ENCODE measurements at places on chromosomes 5 and 9.

DNA sequence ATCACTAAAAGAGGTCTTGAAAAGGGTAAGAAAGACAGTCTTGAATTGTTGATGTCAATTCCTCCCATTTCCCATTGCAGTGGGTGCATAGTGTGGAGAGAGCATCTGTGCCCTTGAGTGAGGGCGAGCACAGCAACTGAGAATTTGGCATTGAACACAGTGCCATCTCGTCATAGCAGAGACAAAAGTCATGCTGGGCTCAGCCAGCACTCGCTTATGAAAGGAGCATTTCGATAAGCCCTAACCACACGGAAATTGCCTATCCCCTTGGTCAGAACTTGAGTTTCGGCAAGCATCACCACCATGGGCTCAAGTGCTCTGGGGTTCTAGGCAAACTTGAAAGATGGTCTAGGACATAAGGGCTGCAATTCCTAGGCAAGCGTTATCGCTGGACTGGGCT is 712.8 kb upstream of the CDH10 start:
- no peak for DNase-seq

DNA sequence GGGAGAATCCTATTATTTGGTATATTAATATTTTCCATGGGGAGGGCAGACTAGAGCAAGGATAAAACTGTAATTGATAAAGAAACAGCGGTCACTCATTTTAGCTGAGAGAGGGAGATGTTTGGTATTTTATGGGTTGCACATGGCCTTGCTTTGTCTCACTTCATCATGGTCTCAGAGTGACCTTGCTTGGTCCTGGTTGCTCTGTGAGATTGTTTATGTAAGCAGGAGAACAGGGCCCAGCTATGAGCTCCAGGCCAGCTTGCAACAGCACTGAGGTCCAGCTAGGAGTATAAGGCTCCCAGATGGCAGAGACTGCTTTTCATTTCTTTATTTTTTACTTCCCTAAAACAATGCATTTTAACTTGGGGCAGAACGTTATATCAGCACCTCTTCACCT is 50.7 kb downstream of the ZNF622 start:
- DNase-seq = no peak

GRCh38 chr5:95967236-95967635 is 5.6 kb upstream of the ELL2 start:
- no peak for DNase-seq

DNA sequence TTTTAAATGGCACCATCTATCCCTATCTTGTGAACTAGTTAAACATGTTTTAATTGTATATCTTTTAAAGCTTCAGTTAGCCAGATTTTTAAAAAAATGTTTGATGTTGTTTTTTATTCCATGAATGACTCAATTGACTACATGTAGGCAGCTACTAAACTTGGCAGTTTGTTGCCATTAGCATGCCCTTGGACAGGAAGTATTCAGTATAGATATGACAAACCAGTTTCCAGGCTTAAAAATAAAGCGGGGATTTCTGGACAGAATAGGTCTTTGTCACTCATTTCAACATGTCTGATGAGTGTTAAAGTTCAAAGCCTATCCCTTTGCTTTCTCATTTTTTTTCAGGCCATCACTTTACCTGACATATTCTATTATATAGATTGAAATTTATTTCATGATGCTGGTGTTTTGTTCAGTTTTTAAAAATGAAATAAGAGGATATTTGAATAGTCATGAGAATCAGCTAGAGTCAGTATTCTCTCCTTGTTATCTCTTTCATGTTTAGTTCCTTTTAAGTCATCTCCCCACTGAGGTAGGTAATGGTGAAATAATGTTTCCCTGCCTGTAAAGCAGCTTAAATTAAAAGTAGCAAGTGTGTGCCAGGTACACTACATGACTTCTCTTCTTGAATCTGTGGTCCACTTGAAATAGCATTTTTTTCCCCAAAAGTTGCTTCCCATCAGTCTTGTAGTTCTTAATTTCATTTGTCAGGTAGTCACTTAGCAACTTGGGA is 11.9 kb downstream of the TNFAIP8 start:
- DNase-seq = peak; percentile 65

DNA sequence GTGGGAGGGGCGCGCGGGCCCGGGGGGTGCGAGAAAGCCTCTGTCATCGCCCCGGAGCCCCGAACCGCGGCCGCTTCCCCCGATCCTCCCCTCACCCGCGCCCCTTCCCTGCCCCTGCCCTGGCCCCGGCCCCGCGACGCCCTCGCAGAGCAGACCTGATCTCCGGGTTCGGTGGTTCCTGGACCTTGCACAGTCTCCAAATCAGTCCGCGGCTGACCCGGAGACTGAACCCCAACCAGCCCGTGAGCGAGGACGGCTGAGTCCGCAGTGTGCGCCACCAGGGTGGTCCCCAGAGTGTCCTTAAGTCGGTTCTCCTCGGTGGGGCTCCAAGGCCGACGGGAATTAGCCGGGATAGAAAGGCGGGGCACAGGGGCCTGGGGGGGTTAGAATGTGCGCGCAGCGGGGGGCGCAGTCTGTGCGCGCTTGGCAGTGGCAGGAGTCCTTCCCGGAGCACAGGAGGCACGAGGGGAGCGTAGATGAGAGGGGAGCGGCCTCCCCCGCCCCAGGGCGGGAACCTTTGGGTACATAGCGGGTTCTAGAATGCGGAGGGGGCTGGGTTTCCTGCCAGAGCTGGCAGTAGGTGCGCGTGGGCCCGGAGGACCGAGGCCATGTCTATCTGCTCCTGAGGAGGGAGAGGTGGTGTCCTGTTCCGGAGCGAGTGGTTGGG is 779 bp downstream of the PKN3 start:
- no peak for DNase-seq

- DNase-seq = no peak
Measured at GRCh38 chr9:118928722-118929121, 440.5 kb downstream of the BRINP1 start.

- DNase-seq = no peak
Measured at GRCh38 chr5:57468481-57469163, 14.0 kb downstream of the ACTBL2 start.

DNA sequence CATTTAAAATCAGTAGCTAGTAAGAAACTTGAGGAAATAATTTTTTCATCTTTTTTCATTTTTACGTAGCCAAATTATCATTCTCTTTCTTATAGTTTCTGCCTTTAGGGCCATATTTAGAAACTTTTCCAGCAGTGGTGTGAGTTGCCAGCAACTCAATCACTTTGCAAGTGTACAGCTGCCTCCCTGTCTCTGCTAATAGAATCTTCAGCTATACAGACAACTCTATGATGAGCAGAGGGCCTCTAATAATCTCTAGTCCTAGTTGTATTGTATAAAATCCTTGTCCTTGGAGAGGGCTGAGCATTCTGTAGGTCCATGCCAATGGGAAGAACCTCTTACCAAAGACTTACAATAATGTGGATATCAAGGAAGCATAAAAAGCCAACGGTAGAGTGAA is 11.5 kb upstream of the SHOC1 start:
- DNase-seq = no peak

- DNase-seq = no peak
Measured at GRCh38 chr9:71626395-71626794, 141.9 kb downstream of the CEMIP2 start.

GRCh38 chr9:124794902-124795491 is 18.1 kb downstream of the OLFML2A start:
- DNase-seq = no peak

DNA sequence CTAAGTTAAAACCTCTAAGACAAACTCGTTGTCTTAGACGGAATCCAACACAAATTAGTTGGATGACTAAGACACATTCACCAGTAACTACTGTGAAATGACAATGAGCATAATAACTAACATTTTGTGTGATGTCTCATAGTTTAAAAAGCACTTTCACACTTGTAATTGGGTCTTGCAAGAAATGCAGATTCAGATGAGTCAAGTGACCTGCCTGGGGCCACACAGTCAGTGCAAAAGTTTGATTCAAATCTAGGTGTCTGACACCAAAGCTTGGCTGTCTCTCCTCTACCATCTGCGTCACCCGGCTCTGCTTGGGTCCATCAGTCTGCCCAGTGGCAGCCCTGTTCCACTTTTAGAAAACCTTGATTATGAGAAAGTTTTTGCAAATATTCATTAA is 143.7 kb downstream of the TTLL11 start:
- DNase-seq = no peak

GRCh38 chr9:134149380-134149779 is 13.5 kb downstream of the WDR5 start:
- DNase-seq = no peak

- no peak for DNase-seq
Measured at GRCh38 chr9:131487621-131488031, 15.1 kb upstream of the POMT1 start.

GRCh38 chr5:81848362-81848880 is 97.5 kb upstream of the SSBP2 start:
- no peak for DNase-seq
